ENCODE measurements at places on chromosomes 2 and 18.

DNA sequence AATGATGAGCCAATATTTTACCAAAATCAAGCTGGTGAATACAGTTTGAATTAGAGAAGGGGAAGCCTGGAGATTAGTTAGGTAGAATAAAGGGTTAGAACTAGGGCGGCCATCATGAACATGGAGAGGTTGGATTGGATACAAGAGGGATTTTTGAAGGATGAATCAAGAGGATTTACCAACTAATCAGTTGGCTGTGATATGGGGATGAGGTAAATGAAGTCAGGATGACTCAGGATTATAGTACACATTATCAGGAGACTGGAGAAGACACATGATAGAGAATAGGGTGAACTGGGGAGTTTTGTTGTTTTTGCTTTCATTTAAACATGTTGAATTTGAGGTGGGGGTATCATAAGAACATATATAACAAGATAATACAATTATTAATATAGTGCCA lies 73.8 kb upstream of the PROKR1 start:
- DNase-seq, result no peak

GRCh38 chr2:196104066-196104465 lies 35.4 kb upstream of the DNAH7 start:
- no peak for DNase-seq

DNA sequence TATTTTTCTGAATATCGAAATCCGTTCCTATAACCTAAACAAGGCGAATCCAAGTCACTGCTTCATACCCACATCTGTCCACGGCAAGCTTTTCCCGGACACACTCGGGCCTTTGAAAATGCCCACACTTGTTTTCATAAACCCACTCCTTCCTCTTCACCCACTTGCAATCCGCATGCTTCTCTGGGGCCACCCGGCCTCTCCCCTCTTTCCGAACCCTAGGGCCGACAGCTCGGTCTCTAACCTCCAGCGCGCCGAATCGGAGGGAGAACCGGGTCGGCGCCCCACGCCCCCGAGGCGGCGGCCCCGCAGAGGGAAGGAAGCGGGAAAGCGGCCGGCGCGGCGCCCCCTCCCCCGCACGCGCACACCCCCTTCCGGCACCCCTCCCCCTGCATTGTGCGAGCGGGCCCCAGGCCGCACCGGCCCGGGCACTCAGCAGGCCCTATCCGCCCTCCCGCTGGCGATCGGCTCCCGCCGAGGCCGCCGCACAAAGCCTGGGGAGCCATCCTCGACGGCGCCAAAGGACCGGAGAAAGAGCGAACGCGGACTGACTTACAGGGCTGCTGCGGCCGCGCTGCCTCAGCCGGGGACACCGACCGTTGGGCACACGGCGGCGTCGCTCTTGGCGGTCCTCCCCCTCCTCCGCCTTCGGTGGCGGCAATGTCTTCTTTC lies 467 bp downstream of the PUM2 start:
- no peak for DNase-seq

DNA sequence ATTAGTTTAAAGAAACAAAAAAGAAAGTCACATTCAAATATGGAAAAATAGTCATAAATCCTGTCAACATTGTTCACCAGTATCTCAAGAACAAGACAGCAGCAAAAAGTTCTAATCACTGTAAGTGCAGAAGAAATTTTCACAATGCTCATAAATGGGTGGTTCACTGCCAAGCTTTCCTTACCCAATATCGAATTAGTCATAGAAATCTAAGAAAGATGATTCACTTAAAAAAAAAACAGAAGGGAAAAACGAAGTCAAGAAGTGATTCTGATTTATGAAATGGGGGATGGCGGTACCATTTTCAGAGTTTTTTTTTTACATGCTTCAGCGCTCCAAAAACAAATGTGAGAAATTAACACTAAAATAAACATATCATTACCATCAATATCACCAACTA lies 156.7 kb downstream of the EXOC6B start:
- no peak for DNase-seq

- DNase-seq, result no peak
Observed at GRCh38 chr2:71609441-71609840, 156.1 kb downstream of the DYSF start.

- DNase-seq, result no peak
Observed at GRCh38 chr2:199982126-199982843, 26.9 kb downstream of the MAIP1 start.

DNA sequence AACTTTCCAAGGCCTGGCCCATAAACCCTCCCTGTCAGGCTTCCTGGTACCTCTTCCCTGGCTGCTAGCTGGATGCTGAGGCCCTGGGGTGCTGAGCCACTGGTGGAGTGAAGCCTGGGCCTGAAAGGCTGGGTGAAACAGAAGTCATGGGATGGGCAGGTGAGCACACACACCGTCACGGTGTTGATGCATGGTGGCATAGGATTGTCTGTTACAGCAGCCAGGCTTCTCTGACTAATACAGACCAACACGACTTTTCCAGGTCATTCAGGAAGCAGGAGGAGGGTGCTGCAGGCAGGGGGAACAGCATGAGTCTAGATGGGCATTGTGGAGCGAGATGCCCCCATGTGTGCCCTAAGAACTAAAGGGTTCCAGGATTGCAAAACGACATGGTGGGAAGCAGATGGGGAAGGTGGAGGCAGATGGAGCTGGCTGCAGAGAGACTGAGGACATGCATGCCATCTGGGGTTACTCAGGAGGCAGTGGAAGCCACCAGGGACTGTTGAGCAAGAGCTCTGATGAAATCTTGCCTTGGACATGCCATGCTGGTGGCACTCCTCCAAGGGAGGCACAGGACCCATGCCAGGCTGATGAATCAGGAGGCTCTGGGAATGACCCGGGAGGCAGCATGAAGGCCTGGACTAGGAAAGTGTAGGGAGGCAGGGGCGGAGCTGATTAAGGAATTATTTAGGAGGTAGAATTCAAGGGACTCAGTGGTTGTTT lies 480.9 kb downstream of the TSN start:
- no peak for DNase-seq

DNA sequence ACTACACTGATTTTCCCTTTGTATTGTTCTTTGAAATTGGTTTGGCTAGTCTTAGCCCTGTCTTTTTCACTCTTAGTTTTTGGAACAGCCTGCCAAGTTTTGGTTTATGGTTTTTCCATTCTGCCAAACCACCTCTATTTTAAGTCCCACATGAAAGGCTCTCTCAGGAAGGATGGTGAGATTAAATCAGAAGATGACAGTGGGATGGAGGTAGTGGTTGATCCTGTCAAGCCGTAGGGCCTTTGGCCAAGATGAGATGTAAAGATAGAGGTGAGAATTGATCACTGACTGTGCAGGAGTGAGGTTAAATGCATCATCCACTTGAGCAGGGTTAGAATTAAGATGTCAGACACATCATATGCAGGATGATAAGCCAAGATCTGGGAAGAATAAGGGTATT lies 948.5 kb downstream of the SLC4A3 start:
- no peak for DNase-seq

All from left renal pelvis (tissue), 4 donors.